ENCODE measurements at places on chromosomes 3 and 15.
A peak's percentile ranks its signal among the peaks of the same experiment; 100 is the strongest.

DNA sequence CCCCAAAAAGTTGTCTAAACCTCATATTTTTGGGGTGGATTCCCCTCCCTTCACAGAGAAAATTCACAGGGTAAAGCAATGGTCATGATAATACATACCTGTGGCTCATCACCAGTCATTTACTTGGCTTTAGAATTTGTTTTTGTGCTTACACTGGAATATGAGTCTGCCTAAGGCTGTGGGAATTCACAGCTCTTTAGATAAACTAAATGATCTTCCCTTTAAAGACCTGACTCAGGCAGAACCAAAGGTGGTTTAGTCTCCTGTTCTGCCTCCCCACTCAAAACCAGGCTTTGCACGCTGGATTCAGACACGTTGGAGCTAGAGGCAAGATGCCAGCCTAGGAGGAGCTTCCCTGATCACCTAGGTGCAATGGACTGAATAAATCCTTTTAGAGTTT is 40.3 kb upstream of the BNC1 start:
- DNase-seq = no peak

GRCh38 chr15:67196672-67197363 is 57.6 kb downstream of the AAGAB start:
- peak; percentile 18 for DNase-seq

DNA sequence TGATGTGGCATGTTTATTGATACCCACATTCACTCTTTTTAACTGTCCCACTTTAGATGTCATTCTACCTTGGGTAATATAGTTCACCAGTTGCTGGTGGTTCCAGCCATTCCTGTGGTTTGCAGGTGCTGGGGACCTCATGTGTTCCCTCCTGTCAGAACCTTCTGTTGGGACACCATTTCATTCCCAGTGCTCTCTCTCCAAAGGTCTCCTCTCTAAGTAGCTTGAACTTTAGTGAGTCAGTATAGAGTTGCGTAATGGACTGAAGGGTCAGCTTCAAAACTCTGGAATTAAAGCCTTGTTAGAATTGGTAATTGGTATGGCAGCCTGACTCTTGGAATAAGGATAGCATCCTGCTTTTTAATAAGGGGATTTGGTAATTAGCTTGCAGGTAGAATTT is 108.5 kb downstream of the PLCL2 start:
- no peak for DNase-seq

DNA sequence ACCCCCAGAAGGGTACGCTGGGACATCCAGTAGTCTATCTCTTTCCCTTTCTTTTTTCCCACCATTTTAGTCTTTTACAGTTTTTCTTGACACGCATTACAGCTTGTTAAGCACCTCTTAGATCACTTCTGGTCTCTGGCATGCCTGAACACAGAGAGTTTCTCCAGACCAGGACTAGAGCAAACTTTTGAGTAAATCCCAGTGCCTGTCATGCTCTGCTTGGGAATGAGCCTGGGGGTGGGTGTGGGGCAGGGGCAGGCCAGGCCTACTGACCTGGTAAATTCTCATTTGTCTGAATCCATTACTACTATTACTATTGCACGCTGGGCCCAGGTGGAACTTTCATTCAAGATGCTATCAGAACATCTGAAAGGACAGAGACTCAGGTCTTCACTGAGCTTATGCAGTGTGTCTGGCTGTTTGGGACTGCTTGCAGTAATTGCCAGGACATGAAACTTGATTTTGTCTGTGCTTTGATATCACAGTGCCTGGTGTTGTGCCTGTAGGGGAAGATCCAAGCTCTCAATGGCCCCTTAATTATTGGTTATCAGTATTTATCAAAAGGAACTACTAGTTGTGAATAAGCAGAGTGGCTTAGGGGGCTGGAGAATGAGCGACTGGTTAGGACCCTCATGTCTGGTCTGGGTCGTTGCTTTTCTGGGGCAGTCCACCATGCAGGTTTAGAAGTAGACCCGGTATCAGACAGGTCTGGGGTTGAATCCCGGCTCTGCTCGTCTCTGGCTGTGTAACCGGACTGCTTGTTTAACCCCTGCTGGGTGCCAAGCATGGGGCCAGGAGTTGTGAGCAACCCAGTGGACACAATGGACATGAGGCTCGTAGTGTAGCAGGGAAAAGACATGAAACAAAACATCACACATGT is 196.1 kb upstream of the TLE3 start:
- DNase-seq = no peak

GRCh38 chr3:40109641-40110490 is 199.6 kb upstream of the EIF1B start:
- DNase-seq = no peak

DNA sequence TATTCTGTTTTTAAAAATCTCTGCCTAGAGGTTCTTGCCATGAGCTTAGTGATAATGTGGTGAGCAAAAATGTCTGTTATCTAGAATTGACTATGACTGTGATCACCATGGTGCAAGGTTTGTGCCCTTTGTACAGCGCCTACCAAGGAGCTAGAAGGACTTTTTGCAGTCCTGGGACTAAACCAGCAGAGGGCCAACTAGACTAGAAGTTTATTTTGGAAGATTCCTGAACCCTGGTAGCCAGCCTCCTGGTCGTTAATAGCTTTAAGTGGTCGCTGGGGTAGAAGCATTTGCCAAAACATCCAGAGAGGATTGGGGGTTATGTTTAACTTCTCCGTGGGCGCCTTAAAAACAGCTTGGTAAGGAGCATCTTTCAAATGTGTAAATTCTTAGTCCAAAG is 7.8 kb downstream of the SCG5 start:
- DNase-seq = no peak

GRCh38 chr3:153829606-153830170 is 291.5 kb upstream of the ARHGEF26 start:
- DNase-seq = no peak

- no peak for DNase-seq
Observed at GRCh38 chr15:87547470-87548181, 708.9 kb downstream of the NTRK3 start.

GRCh38 chr3:194028434-194029004 is 107.4 kb upstream of the HES1 start:
- no peak for DNase-seq
